Activated effector memory CD4-positive, alpha-beta T cell treated with anti-CD3 and anti-CD28 coated beads, Interleukin-2, amount 50 U/mL, for 16 hours (primary cell): ENCODE measurements at places on chromosomes 6 and 20.
A peak's percentile ranks its signal among the peaks of the same experiment; 100 is the strongest.

DNA sequence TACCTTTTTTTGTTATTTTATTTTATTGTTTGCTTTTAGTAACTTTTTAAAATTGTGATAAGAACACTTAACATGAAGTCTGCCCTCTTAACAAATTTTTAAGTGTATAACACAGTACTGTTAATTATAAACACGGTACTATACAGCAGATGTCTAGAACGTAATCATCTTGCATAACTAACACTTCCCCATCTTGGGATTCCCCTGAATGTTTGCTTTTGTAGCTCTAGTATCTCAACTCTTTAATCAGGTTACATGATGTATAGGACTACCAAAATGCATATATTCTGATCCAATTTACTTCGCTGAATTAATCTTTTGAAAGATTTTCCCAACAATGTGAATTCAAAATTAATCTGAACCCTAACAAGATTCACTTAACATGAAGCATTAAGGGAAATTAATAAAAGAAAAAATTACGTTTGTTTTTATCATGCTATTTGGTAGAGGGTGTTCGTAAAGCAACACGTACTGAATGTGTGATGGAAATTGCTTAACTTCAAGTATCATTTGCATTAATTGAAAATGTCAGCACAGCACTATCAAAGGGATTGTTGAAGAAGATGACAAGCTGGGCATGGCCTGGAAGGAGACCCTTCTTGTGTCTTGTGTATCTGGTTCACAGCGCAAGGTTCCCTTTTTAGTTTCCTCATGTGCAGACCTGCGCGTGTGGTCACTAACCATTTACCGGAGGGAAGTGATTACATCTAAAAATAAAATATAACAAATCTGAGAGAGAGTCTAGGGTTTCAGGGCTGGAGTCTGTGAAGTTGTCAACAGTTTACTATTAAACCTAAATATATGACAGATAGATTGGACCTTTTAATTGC lies 15.2 kb downstream of the COL19A1 start:
- DNase-seq = no peak

DNA sequence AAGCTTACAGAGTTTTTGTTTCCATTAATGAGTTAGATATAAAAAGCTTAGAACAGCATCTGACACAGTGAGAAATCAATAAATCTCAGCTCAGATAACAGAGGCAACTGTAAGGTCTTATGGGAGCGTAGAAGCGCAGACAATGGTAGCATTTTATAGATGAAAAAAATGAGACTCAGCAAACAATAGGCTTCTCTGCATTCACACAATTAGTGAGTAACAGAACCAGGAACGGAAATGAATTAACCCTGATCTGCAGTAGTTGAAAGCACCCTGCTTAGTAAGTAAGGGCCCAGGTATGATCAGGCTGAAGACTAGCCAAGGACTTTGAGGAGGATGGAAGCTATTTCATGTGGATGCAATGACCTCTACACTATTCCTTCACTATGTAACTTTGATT lies 147.2 kb upstream of the EYA4 start:
- DNase-seq = no peak

GRCh38 chr20:388034-388994 lies 7.8 kb downstream of the TRIB3 start:
- DNase-seq = no peak

GRCh38 chr6:27161946-27162603 lies 85.4 kb upstream of the PRSS16 start:
- no peak for DNase-seq

DNA sequence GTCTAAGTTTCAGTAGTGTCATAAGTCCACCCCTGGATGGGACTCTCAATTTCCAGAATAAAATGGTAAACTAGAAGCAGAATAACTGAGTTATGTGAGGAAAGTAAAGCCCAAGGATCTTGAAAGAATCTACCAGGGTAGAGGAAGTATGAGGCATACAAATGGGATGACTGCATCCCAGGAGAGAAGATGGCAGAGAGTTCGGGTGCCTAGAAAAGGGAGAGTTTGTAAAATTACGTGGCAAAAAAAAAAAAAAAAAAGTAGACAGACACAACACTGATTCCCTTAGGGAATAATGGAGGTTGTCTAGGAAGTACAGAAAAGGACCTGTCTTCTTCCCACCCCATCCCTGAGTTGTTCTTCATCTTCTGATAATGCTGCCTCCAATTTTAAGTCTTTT lies 3.4 kb downstream of the GABBR1 start:
- DNase-seq = no peak

DNA sequence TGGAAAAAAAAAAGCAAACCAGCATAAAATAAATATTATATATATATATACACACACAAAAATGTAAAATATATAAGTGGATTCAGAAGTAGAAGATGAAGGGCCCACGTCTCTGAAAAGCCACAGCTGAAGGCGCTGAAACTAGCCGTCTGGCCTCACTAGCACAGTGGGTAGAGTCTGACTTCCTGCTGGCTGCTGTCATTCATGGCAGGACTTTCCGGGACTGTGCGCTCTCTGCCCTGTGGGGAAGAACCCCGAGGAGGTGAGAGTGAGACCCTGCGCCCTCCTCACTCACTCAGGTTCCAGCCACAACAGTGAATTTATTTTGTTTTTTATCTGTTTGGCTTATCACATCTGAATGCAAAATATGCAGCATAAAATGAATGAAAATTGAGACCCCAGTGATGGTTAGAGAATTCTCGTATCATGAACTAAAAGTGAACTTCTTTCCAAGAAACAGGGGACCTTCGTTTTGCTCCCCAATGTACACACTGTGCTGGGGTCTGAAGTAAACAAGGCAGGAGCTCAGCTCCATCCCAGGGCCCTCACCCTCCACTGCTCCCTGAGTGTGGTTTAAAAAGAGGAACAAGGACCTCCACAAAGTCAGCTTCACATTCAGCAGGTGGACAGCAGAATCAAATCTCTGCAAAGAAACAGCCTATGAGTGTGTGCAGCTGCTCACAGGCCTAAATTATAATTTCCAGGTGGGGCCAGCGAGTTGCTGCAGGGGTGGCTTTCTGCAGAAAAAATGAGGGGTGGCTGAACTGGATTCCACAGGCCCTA lies 1.3 kb upstream of the RAMACL start:
- DNase-seq = no peak

- DNase-seq = no peak
These were observed 74.1 kb downstream of the PRDM1 start for GRCh38 chr6:106160189-106160588.

DNA sequence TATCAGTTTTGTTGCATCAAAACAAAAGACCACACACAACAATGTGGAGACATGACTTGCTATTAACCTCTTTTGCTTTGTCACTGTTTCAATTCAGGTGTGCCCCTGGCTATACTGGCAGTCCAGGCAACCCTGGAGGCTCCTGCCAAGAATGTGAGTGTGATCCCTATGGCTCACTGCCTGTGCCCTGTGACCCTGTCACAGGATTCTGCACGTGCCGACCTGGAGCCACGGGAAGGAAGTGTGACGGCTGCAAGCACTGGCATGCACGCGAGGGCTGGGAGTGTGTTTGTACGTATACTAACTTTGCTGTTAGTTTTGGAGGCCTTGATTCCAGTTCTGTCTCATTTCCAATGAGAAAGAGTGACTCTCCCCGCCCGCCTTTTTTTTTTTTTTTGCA lies 356.9 kb downstream of the ARHGAP18 start:
- DNase-seq = no peak

- DNase-seq = no peak
These were observed 45.8 kb downstream of the RGS17 start for GRCh38 chr6:153085239-153085638.

DNA sequence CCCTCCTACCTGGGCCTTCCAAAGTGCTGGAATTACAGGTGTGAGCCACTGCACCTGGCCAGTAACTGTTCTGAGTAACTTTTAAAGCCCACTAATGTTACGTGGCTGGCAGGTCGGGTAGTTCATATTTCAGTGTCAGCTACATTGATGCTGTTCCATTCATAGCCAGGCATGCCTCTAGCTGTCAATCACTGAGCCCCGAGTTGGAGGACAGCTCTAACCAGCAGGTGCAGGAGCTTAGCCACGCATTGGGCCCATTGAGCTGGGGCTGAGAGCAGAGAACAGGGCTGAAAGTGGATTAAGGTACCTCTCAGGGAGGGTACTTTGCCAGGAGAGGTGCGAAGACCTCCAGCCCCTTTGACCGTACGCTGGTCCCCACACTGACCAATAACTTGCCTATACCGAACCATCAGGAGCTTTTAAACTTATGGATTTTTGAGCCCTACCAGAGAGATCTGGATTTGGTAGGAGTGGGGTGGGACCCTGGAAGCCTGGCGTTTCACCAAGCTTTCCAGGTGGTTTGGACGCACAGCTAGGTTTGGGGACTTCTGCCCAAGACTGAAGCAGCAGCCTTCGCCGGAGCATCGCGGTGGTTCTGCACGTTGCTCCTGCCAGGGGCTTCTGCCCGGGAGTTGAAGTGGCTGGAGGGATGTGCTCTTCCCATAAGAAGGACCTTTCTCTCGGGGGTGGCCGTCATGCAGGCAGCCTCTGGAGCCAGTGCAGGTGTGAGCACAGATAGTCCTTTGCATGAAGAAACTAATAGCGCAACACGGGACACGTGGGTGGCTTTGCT lies 82.6 kb downstream of the SERAC1 start:
- no peak for DNase-seq

DNA sequence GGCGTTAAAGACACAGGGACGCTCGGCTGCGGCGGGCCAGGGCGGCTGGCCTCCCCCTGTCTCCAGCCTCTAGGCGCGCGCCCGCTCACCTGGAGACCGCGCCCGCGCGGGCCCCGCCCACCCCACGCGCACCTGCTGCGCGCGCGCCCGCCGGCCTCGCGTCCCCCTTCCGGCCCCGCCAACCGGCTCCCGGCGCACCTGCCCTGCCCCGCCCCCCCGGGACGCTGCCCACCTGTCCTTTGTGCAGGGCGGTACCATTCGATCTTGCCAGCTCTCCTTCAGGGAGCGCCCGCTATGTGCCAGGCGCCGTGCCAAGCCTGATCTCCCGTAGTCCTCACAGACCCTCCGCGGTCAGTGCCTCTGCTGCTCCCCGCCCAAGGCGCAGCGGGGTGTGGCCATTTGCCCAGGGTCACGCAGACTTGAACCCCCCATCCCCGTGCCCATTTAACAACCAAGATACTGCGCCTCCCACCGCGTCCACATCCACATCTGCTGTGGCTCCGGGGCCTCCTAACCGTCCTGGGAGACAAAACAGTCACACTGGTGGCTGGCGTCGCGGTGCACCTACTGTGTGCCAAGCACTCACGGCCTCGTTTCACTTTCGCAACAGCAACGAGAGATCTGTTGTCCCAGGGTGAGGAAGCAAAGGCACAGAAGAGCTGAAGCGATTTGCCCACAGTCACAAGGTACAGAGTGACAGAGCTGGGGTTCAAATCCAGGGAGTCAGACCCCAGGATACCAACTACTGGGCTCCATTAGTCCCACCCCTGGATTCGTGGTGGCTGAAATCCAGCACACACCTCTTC lies 48.1 kb downstream of the NOL4L start:
- peak; percentile 87 for DNase-seq

DNA sequence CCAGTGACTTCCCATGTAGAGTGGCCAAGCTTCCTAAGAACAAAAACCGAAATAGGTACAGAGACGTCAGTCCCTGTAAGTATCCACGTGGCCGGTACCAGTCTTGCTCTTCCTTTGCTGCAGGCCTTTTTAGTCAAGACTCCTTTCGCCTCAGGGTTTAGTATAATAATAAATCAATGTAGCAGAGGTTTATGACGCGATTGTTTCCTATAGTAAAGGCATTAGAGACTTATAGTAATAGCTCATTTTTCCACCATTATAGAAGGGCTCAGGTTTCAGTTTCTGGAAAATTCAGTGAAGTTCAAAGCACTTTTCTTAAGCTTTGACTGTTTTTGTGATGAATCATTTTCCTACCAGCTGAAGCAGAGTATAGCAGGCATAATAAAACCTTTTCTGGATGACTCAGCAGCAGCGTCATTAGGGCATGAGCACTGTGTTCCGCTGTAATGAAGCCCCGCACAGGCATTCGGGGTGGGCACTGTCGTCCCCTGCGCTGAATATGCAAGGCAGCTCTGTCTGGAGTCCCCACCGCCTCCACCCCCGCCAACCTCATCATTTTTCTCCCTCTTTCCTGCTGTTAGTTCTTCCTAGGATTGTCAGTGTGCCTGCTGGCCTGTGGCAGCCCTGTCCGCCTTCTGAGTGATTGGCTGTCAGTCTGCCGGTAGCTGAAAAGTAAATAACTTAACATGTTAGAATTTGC lies 51.3 kb downstream of the PTPN1 start:
- DNase-seq = peak; percentile 87
